ENCODE measurements at places on chromosomes 3 and 15.

DNA sequence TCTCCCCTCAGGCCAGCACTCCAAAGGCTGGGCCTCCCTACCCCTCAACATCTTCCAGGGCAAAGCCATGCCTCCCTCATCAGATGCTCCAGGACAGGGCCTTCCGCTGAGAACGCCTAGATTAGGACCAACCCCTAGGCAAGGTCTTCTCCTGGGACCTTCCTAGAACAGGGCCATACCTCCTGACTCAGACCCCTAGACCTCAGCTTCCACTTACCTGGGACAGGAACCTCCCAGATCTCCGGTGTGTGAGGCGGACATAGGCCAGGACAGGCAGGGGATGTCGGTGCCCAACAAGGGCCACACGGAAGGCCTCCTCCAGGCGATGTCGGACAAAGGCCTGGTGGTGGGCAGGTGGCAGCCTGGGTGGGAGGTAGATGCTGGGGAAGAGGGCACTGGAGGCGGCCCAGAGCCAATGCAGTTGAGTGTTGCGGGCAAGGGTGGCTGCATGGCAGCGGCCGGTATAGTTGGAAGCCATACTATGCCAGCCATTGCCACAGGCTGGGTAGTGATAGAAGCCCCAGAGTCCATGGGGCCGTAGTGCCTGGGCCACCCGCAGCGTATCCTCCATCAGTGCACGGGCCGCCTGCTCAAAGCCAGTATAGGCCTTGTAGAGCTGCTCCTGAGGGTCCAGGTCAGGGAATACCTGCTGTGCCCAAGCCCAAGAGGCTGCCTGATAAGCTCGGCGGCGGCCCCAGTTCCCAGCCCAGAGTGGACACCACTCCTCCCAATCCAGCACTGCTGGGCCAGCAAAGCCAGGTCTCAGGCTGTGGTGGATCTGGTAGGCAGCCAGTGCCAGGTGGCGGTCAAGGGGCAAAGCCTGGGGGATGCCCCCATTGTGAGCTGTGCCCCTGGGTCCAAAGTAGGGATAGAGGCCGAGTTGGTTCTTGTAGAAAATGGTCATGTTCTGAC lies 2.5 kb upstream of the IFRD2 start:
- no peak for DNase-seq

GRCh38 chr3:71492566-71492965 lies 91.0 kb downstream of the FOXP1 start:
- DNase-seq, result no peak

DNA sequence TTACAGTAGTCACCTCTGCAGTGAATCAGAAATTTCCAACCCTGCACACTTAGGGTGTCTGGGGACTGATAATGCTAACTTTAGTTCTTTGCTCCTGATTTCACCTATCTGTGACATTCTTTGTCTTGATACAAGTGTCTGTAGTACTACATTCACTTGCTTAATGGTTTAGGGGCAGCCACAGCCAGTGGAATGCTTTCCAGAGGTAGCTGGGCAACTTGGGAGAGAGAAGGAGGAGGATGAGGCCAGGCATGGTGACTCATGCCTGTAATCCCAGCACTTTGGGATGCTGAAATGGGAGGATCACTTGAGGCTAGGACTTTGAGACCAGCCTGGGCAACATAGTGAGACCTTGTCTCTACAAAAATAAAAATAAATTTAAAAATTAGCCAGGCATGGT lies 8.5 kb downstream of the BAHD1 start:
- DNase-seq, result no peak

DNA sequence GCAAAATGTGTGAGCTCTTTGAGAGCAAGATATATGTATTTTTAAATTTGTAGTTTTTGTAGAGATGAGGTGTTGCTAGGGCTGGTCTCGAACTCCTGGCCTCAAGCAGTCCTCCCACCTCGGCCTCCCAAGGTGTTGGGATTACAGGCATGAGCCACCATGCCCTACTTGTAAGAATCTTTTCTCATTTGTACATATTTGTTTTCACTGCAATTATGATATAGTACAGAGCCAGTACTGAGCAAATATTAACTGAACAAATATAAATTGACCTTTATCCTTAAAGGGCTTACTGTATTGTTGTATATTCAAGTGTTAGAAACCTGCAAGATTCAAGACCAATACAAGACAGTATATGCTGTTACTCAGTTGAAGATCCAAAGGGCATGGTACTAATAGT lies 53.4 kb downstream of the GTF2E1 start:
- no peak for DNase-seq

- DNase-seq, result no peak
Observed at GRCh38 chr15:90338532-90338931, 13.6 kb upstream of the ZNF774 start.

DNA sequence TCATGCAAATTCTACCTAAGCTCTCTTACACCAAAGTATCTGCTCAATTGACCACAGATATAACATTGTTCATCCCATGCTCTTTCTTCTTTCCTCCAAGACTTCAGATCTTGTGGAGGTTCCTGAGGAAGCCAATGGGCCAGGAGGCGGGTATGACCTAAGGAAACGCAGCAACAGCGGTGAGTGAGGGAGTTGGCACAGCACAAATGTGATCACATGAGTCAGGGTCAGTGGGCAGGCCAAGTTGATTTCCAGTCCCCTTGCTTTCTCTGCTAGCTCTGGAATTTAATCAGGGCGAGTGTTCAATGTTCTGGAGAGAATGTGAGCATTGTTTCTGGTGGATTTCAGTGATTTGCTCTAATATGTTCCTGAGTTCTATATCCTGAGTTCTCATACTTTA lies 112.7 kb downstream of the STAC start:
- no peak for DNase-seq

GRCh38 chr3:5181469-5182141 lies 5.9 kb upstream of the EDEM1 start:
- DNase-seq, result no peak

GRCh38 chr15:53559364-53560277 lies 199.8 kb downstream of the WDR72 start:
- DNase-seq, result no peak

DNA sequence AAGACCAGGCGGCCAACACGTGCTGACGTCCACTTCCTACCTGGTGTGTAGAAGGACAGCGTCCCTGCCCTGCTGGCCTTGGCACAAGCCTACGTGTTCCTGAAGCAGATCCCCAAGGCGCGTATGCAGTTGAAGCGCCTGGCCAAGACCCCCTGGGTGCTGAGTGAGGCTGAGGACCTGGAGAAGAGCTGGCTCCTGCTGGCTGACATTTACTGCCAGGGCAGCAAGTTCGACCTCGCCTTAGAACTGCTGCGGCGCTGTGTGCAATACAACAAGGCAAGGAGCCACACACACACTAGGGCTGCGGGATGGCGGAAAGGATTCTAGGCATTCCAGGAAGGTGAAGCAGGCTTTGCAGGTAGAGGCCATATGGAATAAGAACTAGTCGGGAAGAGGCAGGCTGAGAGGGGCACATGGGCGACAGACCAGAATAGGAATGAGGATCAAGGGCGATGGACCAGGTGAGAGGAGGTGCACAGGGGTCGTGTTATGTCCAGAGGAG lies 15.9 kb downstream of the CSRNP1 start:
- no peak for DNase-seq

DNA sequence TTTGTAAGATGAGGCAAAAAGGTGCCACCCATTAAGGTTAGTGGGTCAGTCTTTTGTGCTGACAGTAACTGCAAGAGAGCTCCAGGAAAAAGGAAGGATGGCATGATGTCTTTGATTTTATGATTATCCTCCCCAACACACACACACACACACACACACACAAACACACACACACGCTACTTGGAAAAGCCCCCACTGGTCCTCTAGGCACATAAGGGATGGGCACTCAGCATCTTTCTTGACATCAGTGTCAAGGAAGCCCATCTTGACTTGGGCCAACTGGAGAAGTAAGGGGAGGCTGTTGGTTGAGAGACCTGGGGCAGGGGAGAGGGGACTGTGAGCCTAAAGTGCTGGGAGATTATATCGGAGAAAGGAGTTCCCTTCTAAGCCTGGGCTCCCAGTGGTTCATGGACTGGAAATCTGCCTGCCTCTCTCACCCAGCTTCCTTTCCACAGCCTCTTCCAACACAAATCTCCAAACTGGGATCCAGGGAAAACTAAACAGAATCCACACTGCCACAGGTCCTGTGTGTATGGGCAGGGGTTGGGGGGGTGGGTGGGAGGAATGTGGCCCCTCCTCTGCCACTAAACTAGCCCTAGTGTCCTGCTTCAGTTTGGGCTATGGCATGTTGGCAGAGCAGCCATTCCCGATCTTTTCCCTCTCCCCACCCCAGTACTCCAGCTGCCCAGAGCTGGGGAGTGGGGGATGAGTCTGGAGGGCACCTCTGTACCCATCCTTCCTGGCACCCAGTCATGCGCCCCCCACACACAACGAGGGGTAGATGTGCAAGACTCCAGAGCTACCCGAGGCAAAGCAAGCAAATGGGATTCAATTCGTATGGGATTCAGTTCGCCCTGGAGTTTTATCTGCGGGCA lies 1.6 kb downstream of the AMOTL2 start:
- peak; percentile 28 for DNase-seq

GRCh38 chr15:57198654-57199291 lies 177.5 kb upstream of the CGNL1 start:
- DNase-seq, result no peak

GRCh38 chr3:143291836-143292447 lies 172.4 kb downstream of the CHST2 start:
- no peak for DNase-seq

GRCh38 chr15:99546441-99547100 lies 19.2 kb upstream of the MEF2A start:
- no peak for DNase-seq

DNA sequence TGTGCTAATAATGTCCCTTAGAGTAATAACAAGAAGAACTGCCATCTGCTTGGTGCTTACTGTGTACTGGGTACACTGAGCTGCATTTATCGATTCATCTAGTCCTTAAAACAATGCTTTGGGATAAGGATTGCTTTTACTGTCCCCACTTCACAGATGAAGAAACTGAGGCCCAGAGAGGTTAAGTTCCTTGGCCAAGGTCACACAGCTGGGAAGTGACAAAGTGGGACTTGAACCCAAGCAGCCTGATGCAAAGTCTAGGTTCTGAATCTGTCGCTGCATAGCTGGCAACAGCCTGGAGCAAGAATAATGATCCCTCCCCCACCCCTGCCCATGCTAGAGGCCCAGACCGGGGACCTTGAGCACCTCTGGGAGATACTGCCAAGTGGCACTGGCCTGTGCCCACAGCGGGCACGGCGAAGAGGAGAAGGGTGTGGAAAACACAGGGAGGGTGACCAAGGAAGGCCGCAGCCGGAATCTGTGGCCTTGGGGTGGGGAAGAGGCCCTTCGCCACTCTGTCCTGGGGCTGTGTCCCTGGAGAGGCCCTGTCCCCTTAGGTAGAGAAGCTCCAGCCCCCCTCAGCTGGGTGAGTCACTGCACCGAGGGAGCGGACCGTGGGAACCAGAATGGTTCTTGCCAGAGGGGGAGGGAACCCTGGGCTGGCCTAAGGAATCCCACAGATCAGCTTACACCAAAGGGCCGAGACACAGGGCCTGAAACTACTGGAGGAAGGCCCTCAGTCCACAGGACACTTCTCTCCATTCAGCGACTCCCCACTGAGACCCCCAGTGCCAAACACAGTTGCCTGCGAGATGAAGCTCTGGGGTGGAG lies 3.5 kb downstream of the PLXND1 start:
- DNase-seq, result no peak

DNA sequence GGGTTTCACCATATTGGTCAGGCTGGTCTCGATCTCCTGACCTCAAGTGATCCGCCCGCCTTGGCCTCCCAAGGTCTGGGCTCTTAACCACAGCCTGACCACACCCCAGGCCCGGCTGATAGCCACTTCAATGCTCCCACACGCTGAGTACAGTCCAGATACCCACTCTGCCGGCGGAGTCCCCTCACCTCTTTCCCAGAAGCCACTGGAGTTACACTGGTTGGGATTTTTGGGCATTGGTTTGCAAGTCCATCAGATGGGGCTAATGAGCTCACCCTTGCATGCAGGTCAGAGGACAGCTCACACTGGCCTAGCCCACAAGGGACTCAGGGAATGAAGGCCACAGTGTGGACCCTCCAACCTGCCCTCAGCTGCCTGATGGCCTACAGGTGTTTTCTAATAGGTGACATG lies 60.1 kb downstream of the IQSEC1 start:
- DNase-seq, result no peak

DNA sequence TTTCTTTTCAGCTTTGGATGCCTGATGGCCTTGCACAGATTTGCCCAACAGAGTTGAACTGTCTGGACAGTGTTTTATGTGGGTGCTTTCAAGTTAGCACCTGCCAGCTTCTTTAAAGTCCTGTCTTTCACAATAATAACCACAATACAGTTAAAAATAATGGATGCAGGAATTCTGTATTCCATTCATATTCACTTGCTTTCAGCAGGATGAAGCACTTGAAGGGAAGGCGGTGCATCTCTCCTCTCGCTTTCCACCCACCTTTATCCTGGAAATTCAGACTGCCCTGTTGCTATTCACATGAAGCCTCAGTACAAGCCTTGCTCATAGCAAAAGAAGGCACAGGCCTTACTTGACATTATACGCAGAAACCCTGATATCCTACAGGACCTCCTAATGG lies 26.5 kb upstream of the GYG1 start:
- DNase-seq, result no peak

- DNase-seq, result no peak
Observed at GRCh38 chr3:127307112-127307835, 19.4 kb upstream of the PRR20G start.

DNA sequence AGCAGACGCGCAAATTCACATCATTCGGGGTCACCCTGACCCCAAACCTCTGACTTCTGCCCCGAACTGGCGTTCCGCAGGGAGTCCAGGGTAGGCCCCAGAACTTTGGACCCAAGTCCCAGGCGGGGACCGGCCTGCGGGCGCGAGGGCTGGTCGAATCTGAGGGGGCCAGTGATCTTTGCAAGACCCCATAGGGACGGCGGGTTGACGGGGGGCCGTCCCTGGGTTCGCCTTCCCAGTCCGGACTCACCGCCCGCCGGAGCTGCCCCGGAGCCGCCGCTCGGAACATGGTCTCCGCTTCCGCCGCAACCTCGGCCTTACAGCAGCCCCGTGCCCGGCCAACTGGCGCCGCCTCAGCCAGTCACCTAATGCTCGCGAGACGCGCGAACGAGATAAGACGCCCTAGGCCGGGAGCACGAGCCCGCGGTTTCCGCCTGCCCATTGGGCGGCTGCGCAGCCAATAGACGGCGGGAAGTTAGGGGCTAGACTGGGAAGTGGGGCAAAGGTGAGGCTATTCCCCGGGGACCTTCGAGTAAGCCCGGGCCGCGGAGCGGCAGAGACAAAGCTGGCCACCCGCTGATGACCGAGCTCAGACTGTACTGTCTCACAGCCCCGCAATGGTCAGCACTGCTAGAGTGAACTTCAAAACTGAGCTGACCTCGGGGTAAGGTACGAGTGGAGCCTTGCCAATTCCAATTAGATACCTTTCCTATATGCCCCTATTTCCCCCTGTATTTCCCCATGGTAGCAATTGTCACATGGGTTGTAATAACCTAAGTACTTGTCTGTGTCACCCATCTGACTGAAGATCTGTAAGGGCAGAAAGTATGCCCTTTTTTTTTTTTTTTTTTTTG lies at the start of gene ETFA:
ETFA (minus strand) TSS at position 370 of the 854 bp plus-strand sequence; CDS start at position 289, 81 bp downstream.
- DNase-seq, result peak; percentile 97
